Right renal pelvis (tissue), 4 donors: ENCODE measurements at places on chromosomes 2 and 18. TPM values are rescaled to one million over a fixed set of nuclear protein-coding genes. Genes with fewer than 3 reads are reported as not detected.

- no peak for DNase-seq
Observed at GRCh38 chr18:12236934-12237832, 17.0 kb upstream of the CIDEA start.

DNA sequence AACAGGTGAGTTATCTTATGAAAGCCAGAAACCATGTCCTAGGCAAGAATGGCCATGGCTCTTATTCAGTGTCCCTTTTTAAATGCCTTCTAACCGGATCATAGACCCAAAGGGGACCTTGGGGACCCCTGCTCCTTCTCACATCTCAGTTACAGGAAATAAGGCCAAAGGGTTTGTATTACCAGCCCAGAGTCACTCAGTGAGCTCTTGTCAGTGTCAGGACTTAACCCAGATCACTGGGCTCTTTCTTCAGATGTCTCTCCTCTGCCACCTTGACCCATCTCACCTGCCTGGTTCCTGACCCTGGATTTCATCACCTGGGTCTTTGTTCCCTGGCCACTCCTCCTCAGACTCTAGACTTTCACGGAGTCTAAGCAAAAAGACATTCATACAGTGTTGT is 556.7 kb downstream of the CMPK2 start:
- no peak for DNase-seq

- DNase-seq = no peak
Observed at GRCh38 chr18:76948345-76948744, 126.0 kb downstream of the ZNF236 start.

- DNase-seq = no peak
Observed at GRCh38 chr18:34529358-34530335, 180.5 kb upstream of the DTNA start.

GRCh38 chr2:216202626-216203250 is 93.6 kb downstream of the XRCC5 start:
- no peak for DNase-seq

GRCh38 chr2:160742667-160743066 is 249.1 kb upstream of the RBMS1 start:
- DNase-seq = no peak

- no peak for DNase-seq
Observed at GRCh38 chr2:127027715-127028114, 79.2 kb downstream of the BIN1 start.

DNA sequence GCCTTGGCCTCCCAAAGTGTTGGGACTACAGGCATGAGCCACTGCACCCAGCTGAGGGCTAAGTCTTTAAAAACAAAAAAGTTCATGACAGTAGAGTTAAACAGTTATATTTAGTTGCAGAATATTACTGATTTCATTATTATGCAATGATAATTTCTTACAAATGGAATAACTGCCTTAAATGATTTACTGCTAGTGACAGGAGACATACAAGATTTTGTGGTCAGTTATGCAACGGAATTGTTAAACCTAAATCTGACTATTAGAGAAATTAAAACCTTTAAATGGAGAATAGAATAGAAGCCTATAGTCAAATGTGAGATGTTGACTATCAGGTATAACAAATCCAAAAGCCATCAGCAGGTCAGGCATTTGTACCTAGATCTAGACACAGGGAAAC is 10.3 kb upstream of the DNAJC10 start:
- DNase-seq = no peak

DNA sequence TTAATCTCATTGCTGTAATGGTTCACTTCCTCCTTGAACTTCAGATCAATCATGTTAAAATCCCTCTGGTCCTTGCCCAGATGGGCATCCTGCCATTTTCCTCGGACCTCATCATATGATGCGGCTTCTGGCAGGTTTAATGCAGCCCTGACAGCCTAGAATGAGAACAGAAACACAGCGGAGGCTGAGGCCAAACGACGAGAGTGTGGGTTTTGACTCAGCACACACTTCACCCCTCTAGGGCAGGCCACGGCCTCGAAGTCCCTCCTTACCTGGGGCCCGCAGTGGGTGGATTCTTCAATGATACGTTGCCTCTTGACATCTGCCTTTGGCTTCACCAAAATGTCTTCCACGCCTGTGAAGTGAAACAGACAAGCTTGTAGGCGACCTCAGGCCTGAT is 56.8 kb downstream of the POLR1A start:
- no peak for DNase-seq

- no peak for DNase-seq
Observed at GRCh38 chr2:221673248-221673647, 101.1 kb upstream of the EPHA4 start.

NTSR2 gene
- polyA plus RNA-seq = not detected

RAB6C gene
- 0.72 TPM for polyA plus RNA-seq
